Stimulated activated CD8-positive, alpha-beta memory T cell treated with anti-CD3 and anti-CD28 coated beads, Interleukin-12 subunit alpha, Interleukin-12 subunit beta, amount 100 ng/mL, for 4 hours (primary cell): ENCODE measurements at places on chromosomes 16 and 17.
A peak's percentile ranks its signal among the peaks of the same experiment; 100 is the strongest.

GRCh38 chr17:5794881-5795506, 210.7 kb upstream of the NLRP1 start:
- no peak for DNase-seq

DNA sequence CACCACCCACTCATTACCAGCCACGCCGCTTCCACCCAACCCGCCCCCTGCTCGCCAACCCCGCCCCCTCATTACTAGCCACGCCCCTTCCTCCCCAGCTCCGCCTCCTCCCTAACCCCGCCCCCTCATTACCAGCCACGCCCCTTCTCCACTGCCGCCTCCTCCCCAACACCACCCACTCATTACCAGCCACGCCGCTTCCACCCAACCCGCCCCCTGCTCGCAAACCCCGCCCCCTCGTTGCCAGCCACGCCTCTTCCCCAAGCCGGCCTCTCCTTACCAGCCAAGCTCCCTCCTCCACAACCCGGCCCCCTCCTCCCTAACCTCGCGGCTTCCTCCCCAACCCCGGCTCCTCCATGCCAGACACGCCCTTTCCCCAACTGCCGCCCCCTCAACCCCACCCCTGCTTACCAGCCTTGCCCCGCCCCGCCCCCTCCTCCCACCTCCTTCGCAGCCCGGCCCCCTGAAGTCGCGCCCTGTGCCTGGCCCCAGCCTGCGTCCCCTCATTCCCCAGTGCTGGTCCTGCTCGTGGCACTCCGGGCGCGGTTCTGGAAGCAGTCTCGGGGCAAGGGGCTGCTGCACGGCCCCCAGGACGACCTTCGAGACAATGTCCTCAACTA, 7.3 kb downstream of the SLC22A31 start:
- DNase-seq, result no peak

- no peak for DNase-seq
Measured at GRCh38 chr17:28475151-28475900, 1.9 kb downstream of the SLC13A2 start.

- peak; percentile 99 for DNase-seq
Measured at GRCh38 chr16:30378236-30379157, 3.9 kb downstream of the SEPTIN1 start.

DNA sequence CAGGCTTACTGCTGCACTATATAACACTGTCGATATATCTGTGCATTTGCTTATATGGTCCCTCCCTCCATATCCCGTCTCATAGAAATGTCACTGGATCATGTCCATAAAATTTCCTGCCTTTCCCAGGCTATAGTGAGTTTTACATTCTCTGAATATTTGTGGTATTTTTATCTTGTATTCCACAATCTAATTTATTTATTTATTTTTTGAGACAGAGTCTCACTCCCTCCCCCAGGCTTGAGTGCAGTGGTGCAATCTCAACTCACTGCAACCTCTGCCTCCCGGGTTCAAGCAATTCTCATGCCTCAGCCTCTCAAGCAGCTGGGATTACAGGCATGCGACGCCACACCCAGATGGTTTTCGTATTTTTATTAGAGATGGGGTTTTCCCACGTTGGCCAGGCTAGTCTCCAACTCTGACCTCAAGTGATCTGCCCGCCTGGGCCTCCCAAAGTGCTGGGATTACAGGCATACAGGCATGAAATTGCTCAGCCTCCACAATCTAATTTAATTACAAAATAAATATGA, 12.9 kb downstream of the TRIM37 start:
- no peak for DNase-seq
